ENCODE measurements at places on chromosomes 6 and 20. TPM values are rescaled to one million over a fixed set of nuclear protein-coding genes. Genes with fewer than 3 reads are reported as not detected.
A peak's percentile ranks its signal among the peaks of the same experiment; 100 is the strongest.

The GGT7 gene
- 1.5 TPM for total RNA-seq

The WFDC10B gene
- not detected for total RNA-seq

The ZNF831 gene
- total RNA-seq: not detected

The TMC2 gene
- total RNA-seq: not detected

The MCCD1 gene
- not detected for total RNA-seq

The RSPH9 gene
- not detected for total RNA-seq

The GJA10 gene
- not detected for total RNA-seq

The HCRTR2 gene
- not detected for total RNA-seq

The FRK gene
- 0.46 TPM for total RNA-seq

The MACROD2 gene
- total RNA-seq: 11.5 TPM

- no peak for DNase-seq
- H3K36me3 ChIP-seq: no peaks in the 10 kb centered on the region
- H3K27me3 ChIP-seq: peaks cover 2% of the 10 kb centered on the region
- no peaks in the 10 kb centered on the region for H3K4me1 ChIP-seq
- no peak overlapping the region for H3K4me3 ChIP-seq
- no peak overlapping the region for H3K27ac ChIP-seq
These were observed 43.9 kb upstream of the PAX1 start for GRCh38 chr20:21661488-21662055.

DNA sequence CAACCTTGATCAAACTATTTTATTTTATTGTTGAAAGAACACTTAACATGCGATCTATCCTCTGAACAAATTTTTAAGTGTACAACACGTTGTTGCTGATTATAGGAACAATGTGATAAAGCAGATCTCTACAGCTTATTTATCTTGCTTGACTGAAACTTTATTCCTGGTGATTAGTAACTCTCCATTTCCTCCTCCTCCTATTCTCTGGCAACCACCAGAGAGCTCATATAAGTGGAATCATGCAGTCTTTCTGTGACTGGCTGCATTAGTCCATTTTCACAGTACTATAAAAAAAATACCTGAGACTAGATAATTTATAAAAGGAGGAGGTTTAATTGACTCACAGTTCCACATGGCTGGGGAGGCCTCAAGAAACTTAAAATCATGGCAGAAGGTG is 218.1 kb downstream of the LRFN2 start:
- no peak overlapping the region for H3K4me3 ChIP-seq
- no peak for DNase-seq
- no peaks in the 10 kb centered on the region for H3K27me3 ChIP-seq
- H3K4me1 ChIP-seq: no peaks in the 10 kb centered on the region
- no peaks in the 10 kb centered on the region for H3K36me3 ChIP-seq

- DNase-seq: no peak
- H3K4me1 ChIP-seq: no peaks in the 10 kb centered on the region
- H3K27ac ChIP-seq: no peak overlapping the region
- no peaks in the 10 kb centered on the region for H3K36me3 ChIP-seq
- no peaks in the 10 kb centered on the region for H3K27me3 ChIP-seq
- no peak overlapping the region for H3K4me3 ChIP-seq
These were observed 24.1 kb upstream of the HINT3 start for GRCh38 chr6:125932451-125932795.

DNA sequence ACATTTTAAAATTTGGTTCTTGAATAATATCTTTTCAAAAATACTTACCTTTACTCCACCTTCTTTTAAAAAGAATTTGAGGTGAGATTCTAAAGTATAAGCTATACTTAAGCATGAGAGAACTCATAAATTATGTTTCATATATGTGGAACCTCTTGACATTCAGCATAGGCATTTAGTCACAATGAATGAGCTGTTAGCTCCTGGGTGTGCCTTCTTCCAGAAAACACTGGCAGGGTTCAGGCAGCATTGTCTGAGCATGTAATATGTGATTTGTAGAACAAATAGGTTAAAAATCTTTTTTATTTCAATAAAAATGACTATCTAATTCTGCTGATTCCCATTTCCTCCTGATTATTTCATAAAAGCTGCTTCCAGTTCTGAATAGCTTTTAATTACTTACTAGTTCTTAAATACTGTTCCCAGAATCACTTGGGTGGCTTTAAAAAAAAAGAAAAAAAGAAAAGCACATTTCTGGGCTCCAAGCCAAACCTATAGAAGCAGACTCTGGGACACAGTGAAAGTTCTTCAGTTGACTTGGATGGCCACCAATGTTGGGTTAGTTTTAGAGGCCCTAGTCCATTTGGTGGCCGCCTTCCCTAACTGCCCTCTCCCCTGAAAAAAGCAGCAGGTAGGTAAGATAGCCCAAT is 20.2 kb downstream of the RNF8 start:
- peaks cover 33% of the 10 kb centered on the region for H3K36me3 ChIP-seq
- H3K27ac ChIP-seq: no peak overlapping the region
- H3K4me1 ChIP-seq: peaks cover 15% of the 10 kb centered on the region
- DNase-seq: no peak
- H3K27me3 ChIP-seq: no peaks in the 10 kb centered on the region
- no peak overlapping the region for H3K4me3 ChIP-seq

- no peak overlapping the region for H3K27ac ChIP-seq
- no peaks in the 10 kb centered on the region for H3K36me3 ChIP-seq
- peaks cover 4% of the 10 kb centered on the region for H3K27me3 ChIP-seq
- DNase-seq: peak; percentile 29
- H3K4me1 ChIP-seq: no peaks in the 10 kb centered on the region
These were observed 109.0 kb downstream of the MCHR2 start for GRCh38 chr6:99885051-99885450.

DNA sequence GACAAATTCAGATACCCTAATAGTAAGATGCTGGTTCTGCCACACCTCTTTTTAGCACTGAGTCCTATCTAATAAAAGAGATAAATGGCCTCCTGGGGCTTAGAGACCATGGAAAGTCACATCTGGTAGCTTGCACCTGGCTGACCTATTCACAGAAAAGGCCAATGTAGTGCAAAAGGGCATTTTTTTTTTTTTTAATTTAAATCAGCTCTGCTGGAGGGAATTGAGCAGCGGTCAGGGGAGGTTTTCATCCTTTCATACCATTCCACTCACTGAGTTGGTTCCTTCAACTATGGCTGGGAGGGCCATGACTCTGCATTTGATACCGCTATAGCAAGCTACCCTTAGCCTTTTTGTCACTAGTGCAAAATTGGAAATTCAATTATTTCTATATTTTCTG is 20.1 kb upstream of the HS3ST5 start:
- no peaks in the 10 kb centered on the region for H3K27me3 ChIP-seq
- H3K4me3 ChIP-seq: no peak overlapping the region
- no peaks in the 10 kb centered on the region for H3K36me3 ChIP-seq
- no peak overlapping the region for H3K27ac ChIP-seq
- DNase-seq: no peak
- H3K4me1 ChIP-seq: peaks cover 33% of the 10 kb centered on the region

GRCh38 chr6:108497883-108498282 is 62.8 kb upstream of the FOXO3 start:
- H3K4me3 ChIP-seq: no peak overlapping the region
- no peaks in the 10 kb centered on the region for H3K36me3 ChIP-seq
- peak; percentile 52 for DNase-seq
- H3K27ac ChIP-seq: no peak overlapping the region
- no peaks in the 10 kb centered on the region for H3K27me3 ChIP-seq
- peaks cover 5% of the 10 kb centered on the region for H3K4me1 ChIP-seq

- no peak overlapping the region for H3K4me3 ChIP-seq
- H3K36me3 ChIP-seq: no peaks in the 10 kb centered on the region
- no peaks in the 10 kb centered on the region for H3K4me1 ChIP-seq
- H3K27me3 ChIP-seq: no peaks in the 10 kb centered on the region
- H3K27ac ChIP-seq: no peak overlapping the region
These were observed 70.9 kb upstream of the UFL1 start for GRCh38 chr6:96450770-96451130.

DNA sequence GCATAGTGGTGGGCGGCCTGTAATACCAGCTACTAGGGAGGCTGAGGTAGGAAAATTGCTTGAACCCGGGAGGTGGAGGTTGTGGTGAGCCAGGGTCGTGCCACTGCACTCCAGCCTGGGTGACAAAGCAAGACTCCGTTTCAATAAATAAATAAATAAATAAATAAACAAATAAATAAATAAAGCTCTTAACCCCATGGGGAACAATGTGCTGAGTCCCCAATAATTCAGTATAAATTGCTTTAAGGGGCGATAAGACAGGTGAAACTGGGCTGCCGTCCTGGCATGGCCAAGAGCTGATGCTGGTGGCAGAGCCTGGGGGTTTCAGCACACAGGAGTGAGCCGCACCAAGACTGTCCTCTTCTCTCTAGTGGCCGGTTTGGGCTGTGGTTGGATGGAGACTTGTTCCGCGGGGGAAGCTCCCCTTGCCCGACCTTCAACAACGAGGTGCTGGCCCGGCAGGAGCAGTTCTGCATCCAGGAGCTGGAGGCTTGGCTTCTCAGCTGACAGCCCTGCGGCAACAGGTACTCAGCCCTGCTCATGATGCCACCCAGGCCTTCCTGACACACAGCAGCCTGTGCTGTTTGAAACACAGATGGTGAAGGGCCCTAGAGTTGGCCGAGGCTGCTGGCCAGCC is 13.1 kb downstream of the TLDC2 start:
- H3K27me3 ChIP-seq: no peaks in the 10 kb centered on the region
- no peak overlapping the region for H3K27ac ChIP-seq
- no peak for DNase-seq
- H3K36me3 ChIP-seq: no peaks in the 10 kb centered on the region
- no peak overlapping the region for H3K4me3 ChIP-seq

DNA sequence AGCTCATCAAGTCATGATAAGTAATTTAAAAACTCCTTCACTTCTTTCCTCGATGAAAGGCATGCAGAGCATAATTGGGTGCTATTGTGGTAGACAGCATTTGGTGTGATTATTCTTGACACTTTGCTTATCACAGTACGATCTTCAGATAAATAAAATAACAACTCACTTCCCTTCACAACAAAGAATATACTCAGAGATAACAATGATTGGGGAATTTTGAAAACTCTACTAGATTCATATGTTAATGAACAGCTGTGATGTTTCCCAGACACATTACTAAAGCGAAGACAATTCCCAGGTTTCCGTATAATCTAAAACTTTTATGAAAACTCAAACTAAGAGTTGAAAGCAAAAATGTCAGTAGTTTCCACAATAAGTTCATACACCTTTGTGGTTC is 670.6 kb upstream of the EPHA7 start:
- no peaks in the 10 kb centered on the region for H3K36me3 ChIP-seq
- no peak for DNase-seq
- H3K4me1 ChIP-seq: no peaks in the 10 kb centered on the region
- H3K27me3 ChIP-seq: no peaks in the 10 kb centered on the region
- no peak overlapping the region for H3K4me3 ChIP-seq

- no peak overlapping the region for H3K4me3 ChIP-seq
- peak; percentile 88 for DNase-seq
- H3K36me3 ChIP-seq: no peaks in the 10 kb centered on the region
- H3K27ac ChIP-seq: no peak overlapping the region
- no peaks in the 10 kb centered on the region for H3K27me3 ChIP-seq
- peaks cover 17% of the 10 kb centered on the region for H3K4me1 ChIP-seq
These were observed 69.7 kb upstream of the PMEPA1 start for GRCh38 chr20:57779401-57780003.

- DNase-seq: no peak
- H3K27ac ChIP-seq: no peak overlapping the region
- H3K4me3 ChIP-seq: no peak overlapping the region
- H3K27me3 ChIP-seq: no peaks in the 10 kb centered on the region
- no peaks in the 10 kb centered on the region for H3K36me3 ChIP-seq
These were observed 468.2 kb upstream of the ARID1B start for GRCh38 chr6:156309017-156309416.

GRCh38 chr20:4864311-4864752 is 137.0 kb downstream of the SLC23A2 start:
- peaks cover 14% of the 10 kb centered on the region for H3K36me3 ChIP-seq
- H3K27ac ChIP-seq: peak overlapping the region; percentile 57
- H3K4me3 ChIP-seq: no peak overlapping the region
- H3K4me1 ChIP-seq: peaks cover 22% of the 10 kb centered on the region

GRCh38 chr6:47413752-47414422 is 63.7 kb upstream of the CD2AP start:
- DNase-seq: peak; percentile 77
- peaks cover 12% of the 10 kb centered on the region for H3K4me1 ChIP-seq
- no peaks in the 10 kb centered on the region for H3K36me3 ChIP-seq
- H3K27me3 ChIP-seq: no peaks in the 10 kb centered on the region
- H3K4me3 ChIP-seq: peak overlapping the region; percentile 64
- H3K27ac ChIP-seq: peak overlapping the region; percentile 41

GRCh38 chr6:36116066-36116864 is 14.0 kb upstream of the MAPK13 start:
- DNase-seq: no peak
- peaks cover 15% of the 10 kb centered on the region for H3K4me1 ChIP-seq
- H3K27me3 ChIP-seq: no peaks in the 10 kb centered on the region
- H3K27ac ChIP-seq: no peak overlapping the region

DNA sequence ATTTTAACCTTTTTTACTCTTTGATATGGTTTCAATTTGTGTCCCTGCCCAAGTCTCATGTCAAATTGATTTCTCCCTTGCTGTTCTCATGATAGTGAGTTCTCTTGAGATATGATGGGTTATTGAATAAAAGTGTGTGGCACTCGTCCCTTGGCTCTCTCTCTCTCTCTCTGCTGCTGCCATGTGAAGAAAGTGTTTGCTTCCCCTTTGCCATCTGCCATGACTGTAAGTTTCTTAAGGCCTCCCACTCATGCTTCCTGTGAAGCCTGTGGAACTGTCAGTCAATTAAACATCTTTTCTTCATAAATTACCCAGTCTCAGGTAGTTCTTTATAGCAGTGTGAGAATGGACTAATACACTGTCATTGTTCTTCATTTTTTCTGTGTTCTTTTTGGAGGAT is 48.5 kb downstream of the LIN28B start:
- H3K27ac ChIP-seq: no peak overlapping the region
- H3K27me3 ChIP-seq: no peaks in the 10 kb centered on the region
- no peaks in the 10 kb centered on the region for H3K36me3 ChIP-seq
- no peaks in the 10 kb centered on the region for H3K4me1 ChIP-seq

DNA sequence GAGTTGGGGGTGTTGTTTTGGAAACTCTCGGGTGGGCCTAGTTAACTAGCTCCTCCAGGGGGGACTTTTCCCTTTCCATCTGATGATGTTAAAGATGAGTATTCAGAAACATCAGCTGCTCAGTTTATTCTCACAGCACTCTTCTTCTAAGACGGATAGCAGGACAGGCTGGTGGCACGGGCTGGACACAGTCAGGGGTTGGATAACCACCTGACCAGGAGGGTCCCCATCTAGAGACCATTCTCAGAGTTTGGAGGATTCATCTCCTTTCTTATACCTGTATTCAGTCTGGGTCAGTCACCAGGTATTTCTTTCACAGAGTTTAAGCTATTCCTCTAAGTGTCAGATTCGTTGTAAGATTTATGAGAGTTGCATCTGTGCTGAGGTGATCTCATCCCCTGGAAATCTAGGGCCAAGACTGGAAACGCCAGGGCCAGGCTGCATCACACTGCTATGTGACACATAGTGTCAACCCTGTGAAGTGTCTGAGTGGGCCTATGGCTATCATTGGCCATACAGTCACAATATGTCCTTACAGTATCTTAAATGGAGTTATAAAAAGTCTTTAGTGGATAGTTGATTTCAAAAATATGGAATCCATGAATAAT is 111.7 kb downstream of the FAM50B start:
- H3K27me3 ChIP-seq: no peaks in the 10 kb centered on the region
- peak; percentile 43 for DNase-seq
- H3K36me3 ChIP-seq: no peaks in the 10 kb centered on the region
- peaks cover 10% of the 10 kb centered on the region for H3K4me1 ChIP-seq

- no peak for DNase-seq
- H3K27me3 ChIP-seq: no peaks in the 10 kb centered on the region
- no peaks in the 10 kb centered on the region for H3K36me3 ChIP-seq
- no peak overlapping the region for H3K27ac ChIP-seq
- H3K4me1 ChIP-seq: no peaks in the 10 kb centered on the region
These were observed 1395.7 kb upstream of the EYS start for GRCh38 chr6:67102743-67103142.
